ENCODE measurements at places on chromosomes 5 and 9.

DNA sequence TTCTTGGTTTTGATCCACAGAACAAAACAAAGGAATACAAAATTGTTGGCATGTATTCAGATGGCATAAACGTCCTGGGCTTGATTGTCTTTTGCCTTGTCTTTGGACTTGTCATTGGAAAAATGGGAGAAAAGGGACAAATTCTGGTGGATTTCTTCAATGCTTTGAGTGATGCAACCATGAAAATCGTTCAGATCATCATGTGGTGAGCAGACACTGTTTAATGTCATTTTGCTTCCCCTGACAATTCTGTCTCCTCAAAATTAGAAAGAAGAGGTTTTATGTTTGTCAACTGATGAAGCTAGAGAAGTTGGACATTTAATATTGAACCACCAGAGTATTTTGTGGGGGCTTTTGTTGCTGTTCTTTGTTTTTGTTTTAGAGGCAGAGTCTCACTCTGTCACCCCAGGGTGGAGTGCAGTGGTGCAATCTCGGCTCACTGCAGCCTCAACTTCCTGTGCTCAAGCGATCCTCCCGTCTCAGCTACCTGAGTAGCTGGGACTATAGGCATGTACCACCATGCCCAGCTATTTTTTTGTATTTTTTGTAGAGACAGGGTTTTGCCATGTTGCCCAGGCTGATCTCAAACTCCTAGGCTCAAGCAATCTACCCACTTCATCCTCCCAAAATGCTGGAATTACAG lies 82.0 kb downstream of the SLC1A1 start:
- no peak for DNase-seq

GRCh38 chr9:92654481-92655301 lies 15.2 kb downstream of the IPPK start:
- no peak for DNase-seq

- DNase-seq: no peak
These were observed 16.8 kb upstream of the POMT1 start for GRCh38 chr9:131485728-131486422.

DNA sequence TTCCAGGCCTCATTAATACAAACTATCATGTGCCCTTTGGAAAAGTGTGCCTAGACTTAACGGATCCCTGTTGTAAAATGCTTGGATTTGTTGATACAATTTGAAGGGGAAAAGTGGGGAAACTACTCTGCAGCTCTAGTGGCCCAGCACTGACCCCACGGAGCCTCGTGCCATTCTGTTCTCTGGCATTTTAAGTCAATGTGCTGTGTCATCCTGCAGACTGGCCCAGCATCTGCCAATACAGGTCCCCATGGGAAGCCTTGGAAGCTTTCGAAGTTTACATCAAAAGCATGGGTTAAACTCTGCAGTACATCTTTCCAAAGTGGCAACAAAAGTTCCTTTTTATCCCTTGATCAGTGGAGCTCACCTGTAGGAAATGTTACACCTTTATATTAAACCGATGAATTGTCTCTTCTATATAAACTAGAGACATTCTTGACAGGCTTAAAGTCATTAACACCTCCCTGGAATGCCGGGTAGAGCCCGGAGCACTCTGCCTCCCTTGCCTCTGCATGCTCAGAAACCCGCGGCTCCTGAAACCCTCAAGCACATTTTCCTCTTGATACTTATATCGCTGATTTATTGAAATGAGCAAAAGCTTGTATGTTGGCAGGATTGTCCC lies 596.0 kb upstream of the ADAMTS16 start:
- no peak for DNase-seq

DNA sequence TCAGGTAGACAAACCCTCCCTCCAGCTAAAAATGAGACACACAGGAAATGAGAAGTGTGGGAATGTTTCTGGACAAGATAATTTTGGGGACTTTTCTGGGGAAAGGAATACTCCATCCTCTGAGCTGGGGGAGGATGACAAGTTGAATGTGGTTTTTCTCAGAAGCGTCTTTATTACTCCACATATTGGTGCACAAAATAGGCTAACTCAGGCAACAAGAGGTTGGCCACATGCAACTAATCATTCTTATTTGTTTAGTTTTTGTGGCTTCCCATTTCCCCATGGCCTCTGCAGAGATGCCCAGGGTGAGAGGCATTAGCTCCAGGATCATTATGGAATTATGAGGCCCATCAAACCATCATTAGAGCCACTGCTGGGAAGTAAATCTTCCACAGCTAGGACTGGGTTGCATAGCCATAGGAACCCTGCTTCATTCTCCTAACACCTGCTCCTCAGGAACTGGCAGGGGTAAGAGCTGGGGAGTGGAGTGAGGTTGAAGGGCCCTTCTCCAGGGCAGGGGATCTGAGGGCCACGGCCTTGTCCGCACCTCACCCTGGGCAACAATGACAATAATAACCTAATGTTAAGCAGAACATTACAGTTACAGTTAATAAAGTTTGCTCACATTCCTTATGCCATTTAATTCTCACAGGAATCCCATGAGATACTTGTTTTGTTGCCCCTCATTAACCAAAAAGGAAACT lies 9.3 kb upstream of the SIL1 start:
- no peak for DNase-seq

- no peak for DNase-seq
These were observed 10.0 kb downstream of the HBEGF start for GRCh38 chr5:140336388-140336787.

DNA sequence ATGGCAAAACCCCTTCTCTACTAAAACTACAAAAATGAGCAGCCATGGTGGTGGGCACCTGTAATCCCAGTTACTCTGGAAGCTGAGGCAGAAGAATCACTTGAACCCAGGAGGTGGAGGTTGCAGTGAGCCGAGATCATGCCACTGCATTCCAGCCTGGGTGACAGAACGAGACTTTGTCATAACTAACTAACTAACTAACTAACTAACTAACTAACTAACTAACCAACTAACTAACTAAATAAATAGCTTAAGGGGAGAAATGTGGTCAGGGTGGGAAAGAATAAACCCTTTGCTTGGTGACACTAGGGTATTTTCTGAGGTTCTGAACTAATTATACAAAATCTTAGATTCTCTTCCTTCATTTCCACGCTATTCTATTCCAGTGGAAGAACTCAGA lies 184.4 kb upstream of the MEF2C start:
- no peak for DNase-seq

GRCh38 chr9:19701991-19702390 lies 86.8 kb downstream of the SLC24A2 start:
- no peak for DNase-seq

GRCh38 chr5:94702729-94703128 lies 84.3 kb downstream of the SLF1 start:
- no peak for DNase-seq
